NCI-H2107 (cell line): ENCODE measurements at places on chromosomes 2 and 18.
A peak's percentile ranks its signal among the peaks of the same experiment; 100 is the strongest.

DNA sequence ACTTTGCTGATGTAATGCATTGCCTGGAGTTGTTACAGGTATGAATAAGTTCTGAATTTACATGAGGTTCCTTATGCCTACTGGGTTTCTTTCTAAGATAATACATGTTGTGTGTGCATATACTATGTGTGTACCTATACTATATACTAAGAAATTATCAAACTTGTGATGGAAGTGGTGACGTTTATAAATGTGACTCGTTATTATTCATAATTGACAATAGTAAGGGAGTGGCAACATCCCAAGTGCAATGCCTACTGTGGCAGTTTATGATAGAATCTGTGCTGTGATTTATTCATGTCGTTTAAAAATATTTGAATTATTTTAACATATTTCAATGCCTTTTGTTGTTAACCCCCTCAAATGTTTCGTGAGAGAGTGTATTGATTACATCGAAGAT lies 29.9 kb downstream of the MYOM1 start:
- no peak for DNase-seq

DNA sequence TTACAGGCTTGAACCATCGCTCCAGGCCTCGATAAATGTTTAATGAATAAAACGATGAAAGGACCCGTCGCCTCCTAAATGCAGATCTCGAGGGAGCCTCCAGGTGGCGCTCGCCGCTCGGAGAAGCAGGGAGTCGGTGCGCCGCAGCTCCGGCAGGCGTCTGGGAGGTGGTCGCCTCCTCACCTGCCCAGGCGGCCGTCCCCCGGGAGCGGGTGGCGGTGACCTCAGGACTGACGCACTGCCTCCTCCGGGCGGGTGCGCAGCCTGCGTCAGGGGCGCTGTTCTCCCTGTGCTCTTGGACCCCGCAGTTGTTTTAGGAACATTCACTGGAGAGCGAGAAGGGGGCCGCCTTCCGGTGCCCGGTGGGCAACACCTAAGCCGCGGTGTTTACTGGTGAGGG lies 38.6 kb upstream of the POLE4 start:
- DNase-seq: peak; percentile 57

GRCh38 chr2:69184224-69184623 lies 171.2 kb downstream of the ANTXR1 start:
- no peak for DNase-seq

GRCh38 chr2:64471600-64471999 lies 17.6 kb downstream of the LGALSL start:
- DNase-seq: no peak

- no peak for DNase-seq
Measured at GRCh38 chr2:8264981-8265380, 416.9 kb upstream of the ID2 start.

- no peak for DNase-seq
Measured at GRCh38 chr2:23782646-23783045, 144.3 kb downstream of the ATAD2B start.

GRCh38 chr2:233867993-233868532 lies at the start of gene MSL3B:
TSS of gene MSL3B (minus strand) at chr2:233868386.
- no peak for DNase-seq

DNA sequence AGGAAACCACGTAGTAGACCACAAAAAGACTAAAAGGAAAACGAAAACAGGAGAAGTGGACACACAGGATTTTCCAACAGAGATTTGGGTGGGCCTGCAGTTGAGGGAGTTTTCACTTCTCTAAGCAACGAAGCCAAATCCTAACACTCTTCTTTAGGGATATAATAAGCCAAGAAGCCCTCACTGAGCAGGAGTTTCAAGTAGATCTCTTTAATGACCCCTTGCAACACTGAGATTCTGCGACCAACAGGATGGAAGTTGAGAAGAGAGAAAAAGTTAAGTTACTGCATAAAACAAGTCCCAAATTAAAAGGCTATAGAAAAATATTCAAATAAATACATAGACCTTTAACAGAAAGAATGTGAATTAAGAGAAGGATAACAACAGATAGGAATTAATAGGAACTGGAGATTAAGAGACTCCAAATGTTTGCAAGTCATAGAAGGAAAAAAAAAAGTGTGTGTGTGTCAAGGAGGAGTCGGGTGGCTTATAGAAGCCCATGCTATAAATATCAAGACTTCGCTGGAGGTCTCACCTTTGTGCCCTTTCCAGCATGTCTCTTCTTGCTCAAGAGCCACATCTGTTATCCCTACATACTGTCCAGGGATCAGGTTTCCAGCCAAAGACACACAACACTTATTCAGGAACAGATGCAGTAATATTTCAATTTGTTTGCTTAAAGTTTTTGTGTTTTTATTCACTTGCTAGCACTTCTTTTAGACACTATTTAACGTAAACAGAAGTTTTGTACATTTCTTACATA lies 69.4 kb upstream of the ARHGAP28 start:
- DNase-seq: no peak

DNA sequence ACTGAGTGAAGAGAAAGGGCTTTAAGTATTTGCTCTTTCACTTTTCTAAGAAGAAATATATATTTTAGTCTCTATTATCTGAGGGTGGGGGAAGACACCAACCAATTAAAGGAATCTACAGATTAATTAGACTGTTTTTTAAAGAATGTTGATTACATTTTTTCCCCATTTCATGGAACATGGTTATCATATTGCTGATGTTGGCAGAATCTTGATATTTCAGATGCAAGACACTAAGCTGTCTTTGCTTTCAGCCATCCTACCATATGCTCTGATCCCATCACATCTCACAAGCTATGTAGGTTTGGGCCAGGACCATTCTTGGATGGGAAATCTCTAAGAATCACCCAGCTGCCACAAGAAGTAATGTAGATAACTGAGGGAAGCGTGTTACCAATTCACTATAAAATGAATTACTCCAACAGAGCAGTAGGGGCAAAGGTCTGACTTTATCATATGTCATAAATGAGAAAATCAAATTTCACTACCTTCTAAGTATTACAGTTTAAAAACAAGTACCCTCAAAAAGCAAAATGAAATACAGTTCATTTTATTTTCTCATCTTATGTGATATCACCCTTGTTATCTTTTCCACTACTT lies 6.7 kb upstream of the TBR1 start:
- DNase-seq: no peak

DNA sequence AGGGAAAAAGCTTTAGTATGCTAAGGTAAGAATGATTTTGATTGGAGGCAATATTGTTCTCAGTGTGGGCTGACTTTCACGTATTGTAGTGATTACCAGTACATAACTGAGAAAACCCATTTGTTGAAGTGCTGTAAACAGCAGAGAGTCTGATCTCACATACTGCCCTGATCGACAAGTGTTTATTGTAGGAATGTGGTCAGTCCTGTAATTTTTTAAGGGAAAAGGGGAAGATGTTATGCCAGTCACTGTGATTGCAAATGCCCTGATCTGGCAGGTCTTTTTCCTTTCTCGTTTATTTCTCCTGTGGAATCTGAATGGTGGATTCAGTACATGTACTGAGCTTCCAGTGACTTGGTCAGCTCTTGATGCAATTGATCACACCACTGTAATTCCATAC lies 11.5 kb downstream of the SPATS2L start:
- no peak for DNase-seq

DNA sequence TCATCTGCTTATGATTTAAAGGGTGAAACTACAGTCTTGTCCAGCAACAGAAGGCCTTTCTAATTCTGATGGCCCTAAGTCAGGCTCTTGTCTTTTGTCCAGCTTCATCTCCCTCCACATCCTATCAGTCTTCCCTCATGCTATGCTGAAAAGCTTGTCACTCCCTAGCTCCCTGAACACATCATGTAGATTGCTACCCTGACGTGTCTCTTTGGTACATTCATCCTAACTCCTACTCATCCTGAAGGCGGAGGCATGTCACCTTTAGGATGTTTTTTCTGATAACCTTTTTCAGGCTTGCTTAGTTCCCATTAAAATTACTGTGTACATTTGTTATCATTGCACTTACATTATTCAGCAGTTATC lies 78.4 kb upstream of the ARL5A start:
- DNase-seq: no peak

DNA sequence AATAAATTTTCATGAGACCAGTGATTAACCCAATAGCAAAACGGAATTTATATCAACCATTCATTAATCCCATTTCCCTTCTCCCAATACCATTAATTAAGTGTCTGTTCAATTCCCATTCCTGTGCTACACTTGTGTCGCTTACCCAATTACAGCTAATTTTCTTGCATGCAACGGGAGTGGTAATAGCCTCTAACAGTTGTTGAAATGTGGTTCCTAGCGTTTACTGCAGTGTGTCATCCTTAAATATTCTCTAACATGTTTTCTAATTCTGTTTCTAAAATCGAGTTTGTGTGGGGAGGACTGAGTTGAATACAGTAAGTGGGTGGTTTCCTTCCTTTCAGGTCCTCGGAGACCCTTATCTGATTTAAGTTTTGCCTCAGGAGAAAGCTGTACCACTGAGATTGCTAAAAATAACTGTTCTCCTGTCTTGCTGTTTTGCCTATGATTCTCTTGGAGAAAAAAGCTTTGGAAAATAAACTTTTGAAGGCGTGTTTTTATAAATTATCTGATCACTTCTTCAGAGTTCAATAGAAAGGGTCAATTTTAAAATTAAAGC lies 59.3 kb upstream of the LRRTM1 start:
- DNase-seq: no peak

DNA sequence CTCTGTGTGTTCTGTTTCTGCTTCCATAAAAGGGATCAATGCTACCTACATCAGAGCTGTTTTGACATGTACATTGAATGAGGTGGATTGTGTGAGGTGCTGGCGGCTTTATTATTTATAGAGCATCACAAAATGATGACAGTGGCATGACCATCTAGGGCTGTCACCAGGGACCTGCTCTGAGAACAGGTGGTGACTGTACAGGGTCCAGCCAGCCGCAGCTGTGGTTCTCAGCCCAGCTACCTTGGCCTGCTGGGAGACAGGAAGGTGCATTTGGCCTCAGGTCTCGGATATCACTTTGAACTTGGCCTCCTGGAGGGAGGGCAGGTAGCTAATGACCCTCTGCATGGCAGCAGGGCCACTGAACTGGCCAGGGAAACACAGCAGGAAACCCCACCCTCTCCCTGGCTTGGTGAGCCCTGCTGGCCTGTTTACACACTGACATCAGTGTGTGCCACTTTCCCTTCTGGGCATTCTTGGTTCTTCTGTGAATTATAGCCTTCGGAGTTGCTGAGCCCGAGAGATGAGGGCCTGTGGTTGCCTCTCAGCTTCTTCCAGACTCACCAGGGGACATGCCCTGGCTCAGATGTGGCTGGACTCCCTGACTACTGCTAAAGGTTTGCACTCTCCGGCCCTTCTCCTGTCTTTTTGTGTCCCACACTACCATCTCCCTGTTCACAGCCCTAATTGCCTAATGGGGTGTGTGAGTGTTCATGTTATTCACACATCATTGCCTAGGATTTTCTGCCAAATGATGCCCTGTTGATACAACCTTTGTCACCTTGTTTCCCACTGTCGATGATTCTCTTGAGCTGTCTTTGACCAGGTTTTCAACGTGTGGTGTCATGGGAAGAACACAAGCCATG lies 109.2 kb upstream of the RAB12 start:
- no peak for DNase-seq

- DNase-seq: no peak
Measured at GRCh38 chr2:61512768-61513398, 25.3 kb downstream of the XPO1 start.

DNA sequence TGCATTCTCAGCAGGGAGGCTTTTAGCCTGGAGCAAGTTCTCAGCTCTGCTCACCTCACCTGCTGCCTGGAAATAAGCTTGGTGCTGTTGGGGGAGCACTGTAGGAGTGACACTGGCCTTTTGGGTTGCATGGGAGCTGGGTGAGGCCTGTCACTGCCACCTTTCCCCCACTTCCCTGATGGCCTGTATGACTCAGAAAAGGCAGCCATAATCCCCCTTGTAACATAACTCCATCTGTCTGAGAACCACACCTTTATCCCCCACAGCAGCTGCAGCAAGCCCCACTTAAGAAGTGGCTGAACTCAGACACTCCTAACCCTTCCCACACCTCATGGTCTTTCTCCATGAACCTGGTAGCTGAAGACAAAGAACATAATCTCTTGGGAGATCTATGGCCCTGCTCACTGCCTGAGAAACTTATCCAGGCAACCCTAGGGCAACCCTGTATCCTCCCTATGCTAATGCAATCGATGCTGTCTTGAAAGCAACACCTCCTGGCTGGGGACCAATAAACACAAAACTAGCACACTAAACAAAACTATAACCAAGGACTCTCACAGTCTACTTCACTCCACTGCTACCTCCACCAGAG lies 258.9 kb upstream of the OSR1 start:
- no peak for DNase-seq

GRCh38 chr18:74148543-74149070 lies 284 bp downstream of the TIMM21 start:
- DNase-seq: no peak

GRCh38 chr18:23183411-23184150 lies 48.3 kb downstream of the CABLES1 start:
- DNase-seq: no peak

- no peak for DNase-seq
Measured at GRCh38 chr2:69762513-69763494, 20.9 kb downstream of the ANXA4 start.

GRCh38 chr2:57893786-57894185 lies 152.8 kb upstream of the VRK2 start:
- DNase-seq: no peak

DNA sequence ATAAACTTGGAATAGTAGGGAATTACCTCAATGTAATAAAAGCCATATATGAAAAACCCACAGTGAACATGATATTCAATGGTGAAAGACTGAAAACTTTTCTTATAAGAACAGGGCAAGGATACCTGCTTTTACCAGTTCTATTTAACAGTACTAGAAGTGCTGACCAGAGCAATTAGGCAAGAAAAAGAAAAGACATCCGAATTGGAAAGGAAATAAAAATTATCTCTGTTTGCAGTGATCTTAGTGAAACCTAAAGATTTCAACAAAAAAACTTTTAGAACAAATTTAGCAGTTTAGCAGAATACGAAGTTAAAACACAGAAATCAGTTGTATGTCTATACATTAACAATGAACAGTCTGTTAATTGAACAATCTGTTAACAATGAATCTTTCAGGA lies 69.1 kb downstream of the MIB1 start:
- DNase-seq: no peak

DNA sequence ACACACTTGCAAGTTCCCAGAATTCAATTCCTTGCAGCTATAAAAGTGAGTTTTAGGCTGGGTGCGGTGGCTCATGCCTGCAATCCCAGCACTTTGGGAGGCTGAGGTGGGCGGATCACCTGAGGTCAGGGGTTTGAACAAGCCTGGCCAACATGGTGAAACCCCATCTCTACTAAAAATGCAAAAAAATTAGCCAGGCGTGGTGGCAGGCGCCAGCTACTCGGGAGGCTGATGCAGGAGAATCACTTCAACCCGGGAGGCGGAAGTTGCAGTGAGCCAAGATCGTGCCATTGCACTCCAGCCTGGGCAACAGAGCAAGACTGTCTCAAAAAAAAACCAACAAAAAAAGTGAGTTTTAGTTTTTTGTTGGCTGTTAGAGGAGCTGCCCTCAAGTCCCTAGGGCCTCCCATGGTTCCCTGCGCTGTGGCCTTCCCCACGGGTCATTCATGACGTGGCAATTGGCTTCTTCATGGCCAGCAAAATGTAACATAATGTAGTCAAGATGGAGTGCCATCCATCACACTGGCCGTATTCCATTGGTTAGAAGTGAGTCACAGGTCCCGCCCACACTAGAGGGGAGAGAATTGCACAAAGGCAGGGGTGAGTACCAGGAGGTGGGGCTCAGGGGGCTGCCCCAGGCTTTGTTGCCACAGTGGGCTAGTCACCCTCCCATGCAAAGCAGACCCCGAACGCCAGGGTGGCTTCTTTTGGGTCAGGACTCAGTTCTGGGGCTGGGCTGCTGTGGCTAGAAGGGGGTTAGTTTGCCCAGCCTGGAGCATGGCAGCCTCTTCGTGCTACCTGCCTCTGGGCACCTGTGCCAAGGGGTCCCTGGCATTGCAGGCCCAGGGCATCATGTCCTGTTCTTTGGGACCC lies 37.7 kb upstream of the INHBB start:
- DNase-seq: no peak
